ENCODE measurements at places on chromosomes 16 and 17.

DNA sequence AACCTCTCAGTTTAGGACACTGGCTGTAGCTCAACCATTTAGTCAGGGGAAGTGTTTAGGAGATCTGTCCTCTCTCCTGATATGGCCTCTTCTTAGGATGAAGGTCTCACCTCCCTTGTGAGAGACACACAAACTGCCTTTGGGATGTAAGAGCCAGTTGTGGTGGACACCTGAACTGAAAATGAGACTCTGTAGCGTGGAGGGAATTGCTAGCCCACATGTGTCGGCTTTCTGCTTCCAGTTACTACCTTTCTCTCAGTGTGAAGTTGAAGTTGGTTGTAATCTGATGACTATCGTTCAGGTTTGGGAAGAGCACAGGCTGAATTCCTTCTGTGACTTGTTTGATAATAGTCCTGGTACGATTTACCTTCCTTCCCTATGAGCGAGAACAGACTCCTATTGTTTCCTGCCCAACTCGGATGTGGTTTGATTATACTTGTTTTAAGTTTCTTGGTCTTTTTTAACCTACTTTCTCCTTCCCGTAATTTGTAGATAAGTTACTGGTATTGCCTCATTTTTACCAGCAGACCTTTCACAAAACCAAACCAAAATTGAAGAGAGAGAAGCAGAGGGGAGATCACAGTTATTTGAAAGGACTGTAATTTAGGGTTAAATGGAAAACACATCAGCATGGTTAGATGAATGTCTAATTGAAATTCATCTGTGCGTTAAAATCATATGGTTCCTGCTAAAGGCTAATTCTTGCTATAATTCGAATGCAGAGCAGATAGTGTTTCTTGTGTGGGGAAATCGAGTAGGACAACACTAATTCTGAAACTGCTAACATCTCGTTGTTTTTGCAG is 43.2 kb downstream of the CLEC16A start:
- no peak for DNase-seq

GRCh38 chr16:70475054-70475871 is 20.9 kb downstream of the FCSK start:
- no peak for DNase-seq

DNA sequence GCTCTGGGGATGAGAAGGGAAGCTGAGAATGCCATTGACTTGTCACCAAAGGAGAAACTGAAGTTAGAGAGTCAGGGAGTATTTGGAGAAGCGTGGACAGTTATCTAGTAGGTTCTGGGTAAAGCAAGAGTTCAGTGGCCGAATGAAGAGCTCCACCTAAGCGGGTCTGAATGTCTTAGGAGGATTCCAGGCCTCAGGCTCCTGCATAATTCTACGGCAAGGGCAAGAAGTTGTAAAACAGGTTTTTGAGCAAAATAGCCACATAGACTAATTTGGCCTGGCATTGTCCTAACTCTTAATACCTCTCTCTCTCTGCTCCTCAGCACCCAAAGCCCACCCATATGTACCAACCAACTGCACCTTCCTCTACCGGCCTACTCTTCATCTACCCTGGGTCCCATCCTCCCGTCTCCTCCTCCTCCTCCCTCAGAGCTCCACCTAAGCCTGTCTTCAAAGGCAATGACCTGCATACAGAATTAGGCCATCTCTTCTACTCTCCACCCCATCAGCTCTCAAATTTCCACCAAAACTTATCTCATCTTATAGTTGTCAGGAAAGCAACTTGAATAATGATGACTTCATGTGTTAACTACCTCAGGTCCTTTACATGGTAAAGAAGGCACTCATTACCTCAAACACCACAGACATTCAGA is 42.0 kb upstream of the KCNJ2 start:
- no peak for DNase-seq

DNA sequence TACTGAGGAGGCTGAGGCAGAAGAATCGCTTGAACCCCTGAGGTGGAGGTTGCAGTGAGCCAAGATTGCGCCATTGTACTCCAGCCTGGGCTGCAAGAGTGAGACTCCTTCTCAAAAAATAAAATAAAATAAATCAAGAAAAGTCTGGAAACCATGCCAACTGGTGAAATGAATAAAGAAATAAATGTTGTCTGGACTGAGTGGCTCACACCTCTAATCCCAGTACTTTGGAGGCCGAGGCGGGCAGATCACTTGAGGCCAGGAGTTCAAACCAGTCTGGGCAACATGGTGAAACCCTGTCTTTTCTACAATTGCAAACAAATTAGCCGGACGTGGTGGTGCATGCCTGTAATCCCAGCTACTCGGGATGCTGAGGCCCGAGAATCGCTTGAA is 744 bp upstream of the LRRC37A3 start:
- DNase-seq, result no peak

GRCh38 chr17:12659500-12659899 is 6.2 kb upstream of the MYOCD start:
- DNase-seq, result no peak

GRCh38 chr16:12419151-12419550 is 384.5 kb downstream of the CPPED1 start:
- DNase-seq, result no peak

DNA sequence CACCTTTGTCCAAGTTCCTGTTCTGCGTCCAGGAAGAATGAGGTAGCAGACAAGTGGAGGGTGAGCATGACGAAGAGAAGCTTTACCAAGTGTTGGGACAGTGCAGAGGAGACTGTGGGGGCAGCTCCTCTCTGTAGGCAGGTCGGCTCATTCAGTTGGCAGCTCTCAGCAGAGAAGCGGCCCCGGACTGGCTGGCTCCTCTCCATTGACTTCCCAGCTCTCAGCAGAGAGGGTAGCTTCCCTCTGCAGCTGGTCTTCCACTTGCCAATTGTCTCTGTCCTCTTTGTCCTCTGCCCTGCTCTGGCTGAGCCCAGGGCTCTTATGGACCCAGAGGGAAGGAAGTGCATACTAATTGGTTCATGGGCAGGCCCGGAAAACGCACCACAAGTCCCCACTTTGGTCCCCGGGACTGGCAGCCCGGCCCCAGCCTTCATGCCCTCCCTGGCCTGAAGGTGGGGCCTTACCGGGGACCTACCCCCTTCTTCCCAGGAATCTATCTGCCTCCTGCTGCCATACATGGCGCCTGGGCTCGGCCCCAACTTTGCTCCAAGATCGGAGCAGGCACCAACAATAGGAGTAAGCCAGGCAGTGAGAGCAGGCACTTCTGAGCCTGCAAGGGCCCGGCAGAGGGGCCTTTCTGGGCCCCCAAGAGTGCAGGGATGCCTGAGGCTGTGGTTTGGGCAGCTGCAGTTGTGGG is 10.1 kb downstream of the KCTD5 start:
- DNase-seq, result no peak

DNA sequence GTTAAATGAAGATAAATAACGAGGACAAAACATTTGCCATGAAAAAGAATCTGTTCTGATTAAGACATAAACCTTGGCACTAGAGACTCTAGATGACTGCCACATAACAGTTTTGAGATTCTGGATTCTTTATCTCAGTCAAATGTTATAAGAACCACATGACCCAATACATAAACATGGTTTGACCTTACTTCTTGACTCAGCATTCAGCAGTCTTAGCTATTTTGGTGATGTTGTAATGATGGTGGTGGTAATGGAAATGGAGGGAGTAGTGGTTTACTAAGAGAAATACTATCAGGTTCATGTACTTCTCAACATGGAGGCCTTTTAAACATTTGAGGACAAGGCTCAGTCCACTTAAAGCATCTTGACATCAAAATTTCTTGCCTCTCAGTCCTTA is 925.4 kb downstream of the CDH11 start:
- no peak for DNase-seq

DNA sequence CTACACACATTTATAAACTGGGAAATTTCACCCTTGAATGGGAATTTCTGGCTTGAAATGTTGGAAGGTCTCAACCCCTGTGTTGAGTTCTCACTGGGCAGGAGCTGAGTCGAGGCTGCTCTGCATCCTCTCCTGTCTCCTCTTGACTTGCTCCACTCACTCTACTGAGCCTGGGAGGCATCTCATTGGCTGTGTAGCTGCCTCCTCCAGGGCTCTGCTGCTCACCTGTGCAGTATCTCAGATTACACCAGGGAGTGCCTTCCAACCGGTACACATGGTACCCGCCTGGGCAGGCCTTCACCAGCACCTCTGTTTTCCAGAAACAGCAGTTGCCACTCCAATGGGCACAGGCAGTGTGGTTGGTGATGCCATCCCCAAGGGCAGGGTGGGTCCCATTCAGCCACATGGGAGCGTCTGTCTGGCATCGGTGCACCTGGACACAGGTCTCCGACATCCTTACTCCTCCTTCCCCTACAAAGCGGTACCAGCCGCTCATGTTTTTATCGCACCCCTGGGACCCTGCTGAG is 3.7 kb downstream of the GP2 start:
- DNase-seq, result no peak

GRCh38 chr16:23608194-23608593 is 12.1 kb upstream of the NDUFAB1 start:
- DNase-seq, result no peak

GRCh38 chr16:75377729-75378386 is 55.4 kb downstream of the CFDP1 start:
- DNase-seq, result no peak

GRCh38 chr16:22961206-22961605 is 147.2 kb downstream of the HS3ST2 start:
- DNase-seq, result no peak

DNA sequence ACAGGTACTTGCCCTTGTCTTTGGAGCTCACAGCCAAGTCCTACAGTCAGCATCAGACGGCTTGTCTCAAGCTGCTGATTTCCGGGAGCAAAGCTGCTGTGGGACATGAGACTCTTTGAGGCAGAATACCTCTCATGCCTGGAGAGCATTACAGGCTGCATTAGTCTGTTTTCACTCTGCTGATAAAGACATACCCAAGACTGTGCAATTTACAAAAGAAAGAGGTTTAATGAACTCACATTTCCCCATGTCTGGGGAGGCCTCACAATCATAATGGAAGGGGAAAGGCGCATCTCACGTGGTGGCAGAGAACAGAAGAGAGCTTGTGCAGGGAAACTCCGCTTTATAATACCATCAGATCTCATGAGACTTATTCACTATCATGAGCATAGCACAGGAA is 661.2 kb downstream of the WWOX start:
- DNase-seq, result no peak

DNA sequence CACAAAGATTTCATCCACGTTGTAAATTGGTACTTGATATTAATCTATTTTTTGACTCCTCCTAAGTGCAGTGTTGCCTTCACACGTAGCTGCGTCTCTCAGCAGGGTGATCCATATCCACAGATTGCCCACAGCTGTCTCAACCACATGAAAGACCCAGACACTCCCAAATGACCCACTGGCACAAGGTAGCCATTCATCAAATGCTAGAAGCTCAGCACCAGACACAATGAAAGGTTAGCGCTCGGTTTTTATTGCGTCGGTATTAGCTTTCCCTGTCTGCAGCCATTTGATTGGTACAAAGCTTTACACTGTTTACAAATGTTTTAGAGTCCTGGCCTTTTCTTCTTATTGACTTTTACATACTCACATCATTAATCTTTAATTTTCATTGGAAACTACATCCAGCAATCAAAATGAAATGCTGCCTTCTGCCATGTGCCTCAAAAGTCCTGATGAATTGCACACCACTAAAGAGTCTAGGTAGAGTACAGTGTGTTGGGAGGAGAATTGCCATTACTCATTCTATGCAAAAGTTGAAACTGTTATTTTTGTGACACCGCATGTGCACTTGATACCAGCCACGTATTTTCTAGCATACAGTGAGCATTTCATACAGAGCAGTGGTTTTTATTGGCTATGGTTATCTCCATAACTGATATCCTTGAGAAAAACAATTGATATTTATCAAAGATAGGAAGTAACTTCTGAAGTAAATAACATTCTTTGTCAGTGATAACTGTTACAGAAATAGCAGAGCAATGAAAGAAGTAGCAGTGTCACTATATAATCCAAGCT is 127.3 kb upstream of the NUDT7 start:
- no peak for DNase-seq

DNA sequence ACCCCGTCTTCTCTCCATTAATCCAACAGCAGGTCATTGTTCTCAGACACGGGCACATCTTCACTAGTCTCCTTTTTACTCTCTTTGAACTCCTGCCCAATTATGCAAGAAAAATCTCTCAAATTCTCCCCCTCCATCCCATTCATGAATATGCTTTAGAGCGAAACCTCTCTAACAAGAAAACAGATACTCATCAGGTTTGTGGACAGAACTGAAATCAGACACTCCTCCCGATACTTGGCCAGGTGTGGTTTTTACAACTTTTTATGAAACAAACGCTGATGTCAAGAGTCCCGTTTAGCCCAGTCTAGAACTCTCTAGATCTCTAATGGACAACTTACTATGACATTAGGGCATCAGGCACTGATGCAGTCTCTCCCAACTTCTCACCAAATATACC is 40.9 kb downstream of the PIK3R5 start:
- DNase-seq, result no peak

DNA sequence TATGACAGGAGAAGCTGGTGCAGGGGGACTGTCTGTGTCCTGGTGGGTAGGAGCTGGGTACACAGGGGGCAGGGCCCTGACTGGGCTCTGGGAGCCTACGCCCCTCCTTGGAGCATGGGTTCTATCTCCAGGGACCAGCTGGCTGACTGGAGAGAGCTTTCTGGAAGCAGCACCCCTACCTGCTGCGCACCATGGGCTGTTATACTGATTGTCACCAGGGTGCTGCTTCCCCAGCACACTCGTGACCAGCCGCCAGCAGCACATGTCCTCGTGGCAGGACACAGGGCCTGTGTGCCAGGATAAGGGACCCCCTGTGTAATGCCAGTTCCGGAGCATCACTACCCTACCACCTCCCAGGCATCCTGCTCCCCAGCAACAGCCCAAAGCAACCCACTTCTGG is 106.0 kb downstream of the AMFR start:
- no peak for DNase-seq

DNA sequence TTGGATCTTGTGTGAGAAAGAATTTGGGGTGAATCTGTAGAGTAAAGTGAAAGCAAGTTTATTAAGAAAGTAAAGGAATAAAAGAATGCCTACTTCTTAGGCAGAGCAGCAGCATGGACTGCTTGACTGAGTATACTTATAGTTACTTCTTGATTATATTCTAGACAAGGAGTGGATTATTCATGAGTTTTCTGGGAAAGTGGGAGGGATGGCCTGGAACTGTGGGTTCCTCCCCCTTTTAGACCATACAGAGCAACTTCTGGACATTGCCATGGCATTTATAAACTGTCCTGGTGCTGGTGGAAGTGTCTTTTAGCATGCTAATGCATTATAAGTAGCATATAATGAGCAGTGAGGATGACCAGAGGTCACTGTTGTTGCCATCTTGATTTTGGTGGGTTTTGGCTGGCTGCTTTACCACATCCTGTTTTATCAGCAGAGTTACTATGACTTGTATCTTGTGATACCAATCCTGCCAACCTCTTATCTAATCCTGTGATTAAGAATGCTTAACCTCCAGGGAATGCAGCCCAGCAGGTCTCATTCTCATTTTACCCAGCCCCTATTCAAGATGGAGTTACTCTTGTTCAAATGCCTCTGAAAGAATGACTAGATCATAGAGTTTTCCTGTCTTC is 58.7 kb downstream of the HSD17B2 start:
- no peak for DNase-seq

DNA sequence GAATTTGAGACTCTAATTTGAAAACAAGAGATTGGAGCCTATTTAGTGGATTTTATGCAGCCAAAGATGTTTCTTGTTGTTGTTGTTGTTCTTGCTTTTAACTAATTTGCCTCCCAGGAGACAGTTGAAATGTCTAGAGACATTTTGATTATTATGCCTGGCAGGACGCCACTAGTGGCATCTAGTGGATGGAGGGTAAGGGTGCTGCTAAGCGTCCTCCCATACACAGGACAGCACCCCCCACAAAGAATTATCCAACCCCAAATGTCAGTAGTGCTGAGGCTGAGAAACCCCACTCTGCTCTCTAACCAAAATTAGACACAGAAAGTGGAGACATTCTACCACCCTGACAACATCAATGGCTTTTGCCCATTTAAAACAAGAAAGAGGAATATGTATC is 15.4 kb upstream of the HSBP1 start:
- no peak for DNase-seq

All from esophagus squamous epithelium (tissue), 5 donors.